ENCODE measurements at places on chromosomes 7 and 10.
A peak's percentile ranks its signal among the peaks of the same experiment; 100 is the strongest.

DNA sequence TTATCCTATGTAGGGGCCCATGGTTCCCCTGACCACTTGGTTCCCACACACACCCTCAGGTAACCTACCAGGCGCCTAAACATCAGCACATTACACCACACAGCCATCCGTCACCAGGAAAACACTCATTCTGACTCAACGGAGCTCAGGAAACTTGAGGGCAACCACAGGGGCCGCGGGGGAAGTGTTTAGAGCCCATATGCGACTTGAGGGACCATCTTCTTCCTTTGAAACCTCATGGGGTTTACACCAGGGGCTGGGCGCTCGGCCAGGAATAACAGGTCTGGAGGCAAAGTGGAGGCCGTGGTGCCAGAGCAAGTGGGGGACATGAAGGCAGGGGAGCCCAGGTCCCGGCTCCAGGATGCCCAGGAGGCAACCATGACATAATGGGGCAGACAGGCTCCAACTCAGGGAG, 1.5 kb downstream of the STX1A start:
- peak; percentile 86 for ATAC-seq

DNA sequence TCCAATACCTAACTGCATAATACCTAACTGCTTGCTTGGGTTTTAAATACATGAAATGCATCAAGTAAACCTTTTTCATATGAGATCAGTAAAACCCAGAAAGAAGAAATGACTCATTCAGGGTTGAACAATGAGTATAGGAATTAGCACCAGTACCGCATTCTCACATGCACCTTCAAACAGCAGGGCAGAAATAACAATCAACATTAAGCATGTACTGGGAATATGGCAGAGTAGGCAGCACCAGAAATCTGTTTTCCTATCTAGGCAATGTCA, 850.3 kb upstream of the SORCS1 start:
- no peak for ATAC-seq

- no peak for ATAC-seq
Observed at GRCh38 chr10:92691591-92692079, 1.9 kb downstream of the HHEX start.

DNA sequence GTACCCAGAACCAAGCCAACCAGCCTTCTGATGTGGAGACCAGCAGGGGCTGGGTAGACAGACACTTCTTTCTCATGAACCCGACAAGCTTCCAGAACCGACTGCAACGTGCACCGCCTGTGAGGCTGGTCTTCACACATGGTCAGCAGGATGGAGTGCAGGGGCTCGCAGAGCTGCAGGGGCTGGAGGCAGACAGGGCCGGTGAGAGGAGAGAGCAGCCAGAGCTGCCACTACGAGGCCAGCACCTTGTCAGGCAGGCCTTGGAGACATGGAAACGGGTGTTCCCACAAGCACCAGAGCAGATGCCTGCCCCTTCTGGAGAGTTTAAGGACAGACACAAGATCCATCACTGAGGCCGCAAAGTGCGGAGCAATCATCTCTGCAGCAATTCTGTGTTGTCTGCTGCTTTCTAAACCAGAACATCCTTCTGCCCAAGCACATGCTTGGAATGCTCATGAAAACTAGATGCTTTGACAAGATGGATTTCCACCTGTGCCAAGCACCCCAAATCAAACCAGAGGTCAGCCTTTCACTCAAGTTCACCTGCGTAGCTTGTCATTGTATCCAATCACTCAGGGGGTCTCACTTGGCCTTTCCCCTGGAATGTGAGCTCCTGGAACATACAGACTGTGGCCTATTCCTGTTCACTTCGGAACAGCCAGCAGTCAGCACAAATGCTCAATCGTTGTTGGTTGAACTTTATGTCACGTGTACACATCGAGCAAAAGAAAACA, 32.2 kb downstream of the FRMPD2 start:
- ATAC-seq = no peak

DNA sequence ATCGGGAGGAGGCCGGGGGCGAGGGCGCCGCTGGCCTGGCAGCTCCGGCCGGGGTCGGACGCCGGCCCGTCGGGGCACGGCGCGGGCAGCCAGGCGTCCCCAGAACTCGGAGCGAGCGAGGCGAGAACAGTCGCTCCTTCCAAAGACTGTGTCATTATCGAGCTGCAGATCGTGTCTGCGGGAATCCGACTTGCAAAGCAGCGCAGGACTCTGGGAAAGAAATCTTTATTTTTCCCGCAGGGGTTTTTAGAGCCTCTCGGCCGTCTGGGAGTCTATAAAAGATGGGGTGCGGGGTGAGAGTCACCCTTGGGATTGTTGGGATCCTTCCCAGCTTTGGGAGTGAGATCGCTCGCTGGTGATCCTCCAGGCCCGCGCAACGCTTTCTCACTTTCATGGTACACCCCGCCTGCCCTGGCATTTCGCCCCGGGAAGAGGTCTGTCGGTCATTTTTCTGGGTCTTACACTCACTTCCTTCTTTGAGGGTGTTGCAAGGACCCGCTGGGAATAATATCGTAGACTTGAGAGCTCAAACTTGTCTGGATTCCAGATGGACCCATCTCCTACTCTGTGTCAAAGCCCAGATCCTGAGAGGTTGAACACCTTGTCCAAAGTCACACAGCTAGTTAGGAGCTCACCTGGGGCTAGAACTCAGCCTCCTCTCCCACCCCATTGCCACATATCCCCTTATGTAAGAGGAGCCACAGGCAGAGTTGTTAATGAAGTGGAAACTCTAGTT, 1.0 kb downstream of the UBTD1 start:
- ATAC-seq = no peak

DNA sequence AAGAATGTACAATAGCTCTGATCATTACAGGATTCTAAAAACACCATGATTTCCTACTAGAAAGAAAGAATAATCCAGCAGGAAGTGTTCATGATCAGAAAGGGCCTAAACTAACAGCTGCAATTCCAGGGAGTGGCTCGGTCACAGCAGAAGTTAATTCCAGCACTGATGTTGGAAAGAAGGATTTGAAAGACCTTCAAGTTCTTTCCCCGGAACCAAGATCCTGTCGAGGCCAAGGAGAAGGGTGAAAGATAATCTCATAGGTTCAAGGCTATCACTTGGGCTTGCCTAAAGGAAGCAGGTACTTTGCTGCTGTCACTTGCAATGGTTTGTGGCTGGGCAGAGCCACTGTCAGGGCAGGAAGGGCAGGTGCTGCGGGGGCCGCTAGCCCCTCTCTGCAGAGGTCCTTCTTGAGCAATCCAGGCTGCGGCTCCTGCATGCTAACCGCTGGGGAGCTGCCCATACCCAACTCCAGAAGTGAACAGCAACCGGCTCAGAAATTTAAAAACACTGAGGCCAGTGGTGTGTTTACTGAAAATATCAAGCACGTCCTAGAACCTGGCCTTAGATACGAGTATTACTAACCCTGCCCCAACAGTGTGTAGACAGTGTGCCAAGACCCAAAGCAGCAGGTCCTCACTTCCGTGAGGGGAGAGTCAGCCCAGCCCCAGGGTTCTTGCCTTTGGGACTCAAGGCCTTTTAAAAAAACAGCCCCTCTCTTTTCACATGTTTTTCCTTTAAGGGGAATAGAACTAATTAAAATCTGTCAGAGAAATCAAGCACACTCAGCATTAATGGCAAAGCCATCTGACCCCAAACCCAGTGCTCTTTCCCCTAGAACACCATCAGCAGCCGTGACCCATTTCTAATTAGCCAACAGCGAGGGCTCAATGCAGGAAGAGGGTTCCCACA, 76.8 kb downstream of the VIPR2 start:
- ATAC-seq = no peak

DNA sequence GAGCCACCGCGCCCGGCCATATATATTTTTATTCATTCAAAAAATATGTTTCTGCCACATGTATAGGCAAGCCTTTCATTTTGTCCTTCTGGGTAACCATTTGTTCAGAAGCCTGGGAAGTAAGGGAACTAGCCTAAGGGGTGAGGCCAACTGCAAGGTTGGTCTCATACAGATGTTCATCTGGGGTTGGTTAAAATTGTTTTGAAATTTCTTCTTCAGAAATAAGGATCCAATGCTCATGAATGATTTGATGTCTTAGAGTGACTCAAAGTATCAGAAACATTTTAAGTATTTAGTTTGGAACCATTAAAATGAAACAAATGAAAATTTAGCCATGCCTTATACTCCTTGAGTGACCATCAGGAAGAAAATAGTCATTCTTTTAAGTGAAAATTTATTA, 397.2 kb downstream of the SUGCT start:
- ATAC-seq = no peak

DNA sequence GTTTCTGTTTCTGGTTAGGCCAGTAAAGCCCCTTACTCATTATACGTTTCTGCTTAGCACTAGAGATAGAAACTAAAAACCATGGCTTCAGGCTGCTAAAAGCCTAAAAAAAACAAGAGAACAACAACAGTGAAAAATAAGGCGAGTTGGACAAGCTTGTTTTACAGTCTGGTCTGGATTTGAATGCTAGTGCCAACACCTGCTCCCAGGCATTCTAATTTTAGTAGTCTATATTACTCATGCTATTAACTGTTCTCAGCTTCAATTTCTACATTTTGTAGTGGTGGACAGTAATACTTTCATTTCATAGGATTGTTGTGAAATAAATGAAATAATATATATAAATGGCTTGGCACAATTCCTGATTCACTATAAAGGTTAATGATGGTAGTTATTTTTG, 108.5 kb downstream of the HBP1 start:
- ATAC-seq = no peak

DNA sequence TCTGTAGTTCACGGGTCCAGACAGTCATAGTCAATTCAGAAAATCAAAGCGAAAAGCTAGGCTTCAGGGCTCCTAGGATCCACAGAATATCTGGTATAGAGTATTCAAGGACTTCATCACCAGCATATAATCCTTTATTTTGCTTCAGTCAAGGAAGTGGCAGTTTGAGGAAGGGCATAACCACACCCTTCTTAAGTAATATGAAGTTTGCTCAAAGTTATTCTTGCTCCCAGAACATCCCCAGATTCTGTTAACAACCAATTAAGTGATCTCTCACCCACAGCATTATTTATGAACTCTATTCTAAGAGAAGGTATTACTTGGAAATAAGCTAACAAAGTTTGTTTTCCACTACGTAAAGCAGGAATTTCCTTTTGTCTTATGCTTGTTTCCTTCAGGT, 13.2 kb downstream of the CWF19L1 start:
- no peak for ATAC-seq
